ENCODE measurements at places on chromosomes 2 and 18.
A peak's percentile ranks its signal among the peaks of the same experiment; 100 is the strongest.

GRCh38 chr2:233339427-233339826, 14.9 kb upstream of the DGKD start:
- DNase-seq, result no peak

DNA sequence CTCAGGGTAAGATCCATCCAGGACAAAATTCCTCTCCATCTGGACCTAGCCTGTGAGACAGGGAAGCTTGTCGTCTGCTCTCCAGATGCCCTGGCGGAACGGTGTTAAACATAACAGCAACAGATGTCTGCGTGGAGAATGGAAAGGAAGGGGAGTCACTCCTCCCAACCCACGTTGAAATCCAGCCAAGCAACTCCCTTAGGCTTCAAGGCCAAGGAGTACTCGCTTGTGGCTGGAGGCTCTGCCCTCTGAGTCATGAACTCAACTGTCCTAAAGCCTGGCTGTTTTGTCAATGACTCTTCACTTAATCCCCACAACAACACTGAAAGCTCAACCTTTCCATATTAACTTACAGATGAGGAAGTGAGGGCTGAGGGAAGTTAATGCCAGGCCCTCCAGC, 42.2 kb downstream of the TPO start:
- no peak for DNase-seq

- DNase-seq, result peak; percentile 71
These were observed 73.3 kb downstream of the NDUFA10 start for GRCh38 chr2:239951825-239952224.

DNA sequence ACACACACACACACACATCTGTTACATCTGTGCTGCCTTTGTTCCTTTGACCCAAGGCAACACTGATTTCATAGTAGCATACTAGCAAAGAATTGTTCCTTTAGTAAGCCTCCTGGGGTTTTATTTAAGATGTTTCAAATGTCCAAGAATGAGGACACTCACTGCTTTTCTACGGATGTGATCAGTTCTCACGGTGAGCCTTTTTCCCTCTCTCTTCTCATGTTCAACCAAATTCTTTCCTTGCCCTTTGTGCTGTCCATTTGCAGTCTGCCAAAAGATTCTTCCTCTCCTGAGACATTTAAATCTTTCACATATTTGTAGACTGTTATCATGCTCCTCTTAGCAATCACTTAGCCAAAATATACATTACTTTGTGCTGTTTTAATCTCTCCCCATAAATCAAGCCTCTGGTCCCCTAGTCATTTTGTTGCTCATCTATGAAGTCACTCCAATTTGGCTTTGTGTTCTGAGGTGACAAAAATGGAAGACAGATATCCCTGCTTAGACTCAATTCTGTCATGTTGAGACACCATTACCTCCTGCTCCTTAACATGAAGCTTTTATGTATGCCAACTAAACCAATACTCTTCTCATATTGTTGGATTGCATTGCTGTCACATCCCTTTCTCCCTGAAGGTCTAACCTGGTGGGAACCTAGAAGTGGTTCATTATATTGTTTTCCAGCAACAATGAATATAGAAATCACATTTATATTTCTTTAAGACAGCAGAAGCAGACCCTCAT, 1605.3 kb upstream of the ACVR2A start:
- DNase-seq, result no peak

DNA sequence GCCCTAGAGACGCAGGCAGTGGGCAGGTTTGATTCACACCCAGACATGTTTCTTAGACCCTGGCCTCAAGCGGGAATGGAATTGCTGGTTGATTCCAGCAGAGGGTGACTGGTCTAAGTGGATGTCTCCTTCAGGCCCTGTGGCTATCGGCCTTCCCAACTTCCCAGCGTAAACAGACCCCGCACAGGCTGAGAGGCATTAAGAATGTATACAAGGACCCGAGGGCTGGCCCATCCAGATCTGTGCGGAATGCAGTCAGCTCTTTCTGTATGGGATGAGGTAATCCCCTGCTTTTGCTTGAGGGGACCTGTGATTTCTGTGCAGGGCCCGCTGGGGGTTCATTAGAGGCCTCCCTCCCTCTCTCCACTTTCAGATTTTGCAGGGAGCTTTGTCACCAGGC, 6.5 kb downstream of the ACKR3 start:
- no peak for DNase-seq

GRCh38 chr18:49944663-49945062, 131.3 kb upstream of the ACAA2 start:
- no peak for DNase-seq

DNA sequence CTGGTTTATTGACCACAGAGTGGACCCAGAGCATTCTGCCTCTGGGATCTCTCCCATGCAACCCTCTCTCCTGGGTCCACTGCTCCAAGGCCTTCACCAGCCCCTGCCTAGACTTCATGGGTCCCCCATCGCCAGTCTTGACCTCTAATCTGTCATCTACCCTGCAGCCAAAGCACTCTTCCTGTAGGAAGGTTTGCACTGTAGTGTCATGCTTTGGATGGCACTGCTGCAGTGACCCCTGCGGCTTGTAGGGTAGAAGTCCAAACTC, 41.7 kb downstream of the MYO7B start:
- DNase-seq, result no peak

DNA sequence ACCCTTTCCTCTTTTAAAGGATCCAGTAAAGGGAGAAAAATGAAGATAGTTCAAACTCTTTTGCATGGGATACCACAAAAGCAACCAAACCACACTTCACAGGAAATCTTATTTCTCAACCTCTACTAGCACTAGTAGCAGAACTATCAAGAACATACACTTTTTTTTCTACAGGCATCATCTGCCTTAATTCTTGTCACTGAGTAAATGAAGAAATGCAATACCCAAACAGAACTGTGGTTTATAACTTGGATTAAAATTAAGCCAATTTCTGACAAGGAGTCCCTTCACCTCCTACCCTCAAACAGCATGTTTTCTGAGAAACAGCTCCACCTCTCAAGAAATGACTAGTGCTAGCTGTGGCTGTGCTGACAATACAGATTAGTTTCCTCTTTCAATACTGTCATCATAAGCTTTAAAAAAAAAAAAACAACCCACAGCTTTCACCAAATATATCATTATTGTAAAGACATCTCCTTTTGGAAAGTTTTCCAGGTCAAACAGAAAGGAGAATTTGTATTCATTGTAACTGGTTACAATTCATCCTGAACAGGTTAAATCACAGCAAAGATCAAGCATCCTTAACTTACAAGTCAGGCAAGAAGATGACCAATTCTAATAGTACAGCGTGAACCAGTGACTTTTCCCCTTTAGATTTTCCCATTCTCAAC, 44.4 kb downstream of the PTPN2 start:
- DNase-seq, result no peak

DNA sequence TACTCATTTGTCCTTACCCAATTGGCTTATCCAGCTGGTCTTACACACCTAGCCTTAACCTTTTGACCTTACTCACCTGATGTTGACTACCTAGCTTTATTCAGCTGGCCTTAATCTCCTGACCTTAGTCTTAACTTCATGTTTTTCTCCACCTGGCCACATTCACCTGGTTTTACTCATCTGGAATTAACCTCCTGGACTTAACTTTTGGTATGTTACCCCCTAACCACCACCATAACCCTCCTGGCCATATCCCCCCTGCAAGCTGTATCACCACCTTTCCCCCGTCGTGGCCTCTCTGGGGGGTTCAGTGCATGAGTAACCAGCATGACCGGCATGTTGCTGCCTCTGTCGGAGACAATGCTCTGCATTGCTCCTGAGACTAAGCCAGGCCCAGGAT, 45.7 kb downstream of the CHRNA1 start:
- no peak for DNase-seq

GRCh38 chr2:168912466-168912865, 11.4 kb downstream of the G6PC2 start:
- DNase-seq, result no peak

DNA sequence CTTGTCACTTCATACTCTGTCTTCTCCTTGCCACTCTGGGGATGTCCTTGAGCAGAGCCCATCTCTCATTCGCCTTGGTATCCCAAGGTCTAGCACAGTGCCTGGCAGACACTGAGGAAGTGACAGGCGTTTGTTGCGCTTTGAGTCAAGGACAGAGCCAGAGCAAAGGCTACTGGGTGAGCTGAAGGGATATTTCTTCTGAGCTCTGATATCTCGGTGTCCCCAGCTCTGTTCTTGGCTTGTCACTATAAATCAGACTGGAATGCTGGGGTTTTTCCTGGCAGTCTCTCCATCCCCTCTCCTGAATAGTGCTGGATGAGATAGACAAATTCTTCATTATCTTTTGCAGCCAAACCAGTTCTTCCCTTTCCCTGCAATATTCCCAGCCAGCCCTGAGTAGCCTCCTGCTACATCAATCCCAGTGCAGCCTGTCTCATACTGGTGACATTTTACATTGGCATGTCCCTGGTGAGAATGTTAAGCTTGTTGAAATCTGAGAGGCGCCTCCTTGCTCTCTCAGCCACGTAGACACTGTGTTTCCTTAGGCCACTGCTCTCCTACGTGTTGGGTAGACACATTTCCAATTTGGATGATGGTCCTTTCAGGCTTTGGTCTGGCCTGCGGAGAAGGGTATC, 61.7 kb downstream of the CTIF start:
- no peak for DNase-seq

- DNase-seq, result no peak
These were observed 60.2 kb downstream of the CHRNA1 start for GRCh38 chr2:174704061-174704460.

- no peak for DNase-seq
These were observed 54.8 kb upstream of the EML6 start for GRCh38 chr2:54668711-54669110.

GRCh38 chr2:40851661-40852060, 399.8 kb upstream of the SLC8A1 start:
- no peak for DNase-seq

GRCh38 chr2:112160283-112161250, 22.4 kb downstream of the FBLN7 start:
- DNase-seq, result peak; percentile 61

GRCh38 chr2:62229082-62229605, 33.2 kb downstream of the B3GNT2 start:
- no peak for DNase-seq

DNA sequence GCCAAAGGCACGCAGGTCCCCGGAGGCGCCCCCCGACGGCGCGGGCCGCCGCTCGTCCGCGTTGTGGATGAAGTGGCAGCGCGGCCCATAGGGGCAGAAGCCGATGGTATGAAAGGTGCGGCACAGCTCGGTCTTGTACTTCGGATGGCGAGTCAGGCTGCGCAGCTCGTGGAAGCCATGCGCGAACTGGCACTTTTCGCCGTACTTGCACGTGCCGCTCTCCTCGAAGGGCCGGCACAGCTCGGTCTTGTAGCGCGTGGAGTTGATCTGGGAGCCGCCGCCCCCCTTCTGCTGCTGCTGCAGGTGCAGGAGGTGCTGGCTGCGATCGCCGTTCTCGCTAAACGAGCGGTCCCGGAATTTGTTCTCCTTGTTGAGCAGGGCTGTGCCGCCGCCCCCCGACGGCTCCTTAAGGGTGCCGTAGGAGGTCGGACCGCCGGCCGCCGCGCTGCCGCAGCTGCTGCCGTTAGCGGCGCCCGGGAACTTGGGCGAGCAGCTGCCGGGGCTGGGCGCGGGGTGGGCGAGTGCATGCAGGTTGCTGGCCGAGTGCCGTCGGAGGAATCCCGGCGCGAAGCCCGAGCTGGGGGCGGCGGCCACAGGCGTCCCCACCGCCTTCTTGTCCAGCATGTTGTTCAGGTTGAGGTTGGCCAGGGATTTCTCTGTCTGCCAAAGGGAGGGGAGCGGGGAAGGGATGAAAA, 1.2 kb downstream of the ZFP36L2 start:
- no peak for DNase-seq
